Kasumi-1 (cell line): ENCODE measurements at places on chromosomes 3 and 15.

- DNase-seq, result no peak
Observed at GRCh38 chr15:99474909-99475753, 90.7 kb upstream of the MEF2A start.

DNA sequence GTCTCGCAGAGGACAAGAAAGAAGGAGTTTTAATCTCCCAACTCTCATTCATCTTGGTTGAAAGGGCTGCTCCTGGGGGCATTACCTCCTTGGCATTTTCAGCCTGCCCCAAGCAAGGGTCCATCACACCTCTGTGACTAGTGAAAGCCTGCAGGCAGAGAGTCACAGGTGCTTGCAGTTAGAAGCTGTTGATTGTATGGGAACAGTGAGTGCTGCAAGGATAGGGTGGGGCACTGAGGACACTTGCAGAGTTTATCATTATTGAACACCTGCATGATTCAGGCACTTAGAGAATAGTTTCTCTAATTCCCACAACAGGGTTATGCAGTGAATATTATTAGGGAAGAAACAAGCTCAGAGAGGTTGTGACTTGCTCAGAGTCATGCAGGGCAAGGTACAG lies 41.7 kb upstream of the IGF2BP2 start:
- no peak for DNase-seq

DNA sequence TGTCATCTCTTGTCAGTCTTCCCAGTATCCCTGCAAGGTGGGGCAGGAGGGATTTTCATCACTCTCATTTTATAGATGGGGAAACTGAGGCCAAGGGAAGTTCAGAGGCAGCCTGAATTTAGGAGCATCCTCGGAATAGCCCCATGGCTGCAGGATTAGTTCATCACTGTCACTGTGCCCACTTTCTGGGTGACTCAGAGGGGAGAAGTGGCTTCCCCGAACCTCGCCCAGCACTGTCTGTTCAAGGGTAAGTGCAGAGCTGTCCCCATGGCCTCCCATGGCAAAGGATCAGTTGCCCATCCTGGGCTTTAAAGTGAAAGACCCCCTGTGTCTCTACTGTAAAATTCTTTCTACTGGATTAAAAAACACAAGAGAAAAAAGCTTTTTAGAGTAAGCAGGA lies 60.0 kb upstream of the SEC13 start:
- DNase-seq, result no peak

DNA sequence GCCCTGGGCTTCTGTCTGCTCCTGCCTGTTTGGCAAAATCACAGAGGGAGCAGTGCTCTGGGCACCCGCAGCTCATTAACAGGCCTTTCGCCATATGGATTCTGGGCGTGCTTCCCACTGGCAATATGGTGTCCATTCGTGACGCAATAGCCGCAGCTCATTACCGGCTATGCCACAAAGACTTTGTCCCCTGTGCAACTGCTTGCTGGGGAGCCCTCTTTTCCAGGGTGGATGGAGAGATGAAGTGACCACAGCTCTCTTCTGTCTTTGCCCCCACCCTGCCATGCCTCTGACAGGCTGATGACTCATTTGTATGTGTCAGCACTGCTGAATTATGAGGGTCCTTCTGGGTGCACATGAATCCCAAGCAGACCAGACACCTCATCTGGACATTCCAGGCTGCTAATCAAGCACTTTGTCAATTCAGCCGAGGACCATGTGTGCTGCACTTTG lies 214.3 kb upstream of the FEZF2 start:
- DNase-seq, result no peak

- no peak for DNase-seq
Observed at GRCh38 chr3:15753056-15753710, 44.6 kb downstream of the ANKRD28 start.

DNA sequence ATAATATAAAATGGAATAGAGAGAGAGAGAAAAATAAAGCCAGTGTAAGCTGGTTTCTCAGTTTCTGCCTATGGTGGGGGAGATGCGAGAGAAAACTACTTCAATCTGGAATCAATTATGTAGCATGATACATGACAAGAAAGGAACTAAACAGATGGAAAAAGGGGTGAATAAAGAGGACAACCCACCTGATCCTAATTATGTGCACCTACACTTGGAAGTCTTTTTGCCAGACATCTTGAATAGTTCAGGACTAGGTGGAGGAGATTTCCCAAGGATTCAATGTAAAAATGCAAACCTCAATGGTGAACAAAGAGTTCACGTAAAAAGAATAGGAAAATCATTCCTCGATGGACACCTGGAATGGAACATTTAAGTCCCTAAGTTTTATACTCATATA lies 524.4 kb upstream of the RGMA start:
- DNase-seq, result no peak

DNA sequence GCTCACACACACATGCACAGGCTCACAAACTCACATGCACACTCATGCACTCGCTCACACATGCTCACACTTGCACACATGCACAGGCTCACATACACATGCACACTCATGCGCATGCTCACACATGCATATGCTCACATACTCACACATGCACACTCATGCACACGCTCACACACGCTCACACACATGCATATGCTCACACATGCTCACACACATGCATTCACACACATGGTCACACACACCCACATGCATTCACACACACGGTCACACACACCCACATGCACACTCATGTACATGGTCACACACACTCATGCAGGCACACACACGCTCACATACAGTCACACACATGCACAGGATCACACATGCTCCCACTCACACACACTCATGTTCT lies 132.8 kb upstream of the SMAD3 start:
- DNase-seq, result no peak

- no peak for DNase-seq
Observed at GRCh38 chr15:78987556-78988360, 42.9 kb upstream of the CTSH start.

DNA sequence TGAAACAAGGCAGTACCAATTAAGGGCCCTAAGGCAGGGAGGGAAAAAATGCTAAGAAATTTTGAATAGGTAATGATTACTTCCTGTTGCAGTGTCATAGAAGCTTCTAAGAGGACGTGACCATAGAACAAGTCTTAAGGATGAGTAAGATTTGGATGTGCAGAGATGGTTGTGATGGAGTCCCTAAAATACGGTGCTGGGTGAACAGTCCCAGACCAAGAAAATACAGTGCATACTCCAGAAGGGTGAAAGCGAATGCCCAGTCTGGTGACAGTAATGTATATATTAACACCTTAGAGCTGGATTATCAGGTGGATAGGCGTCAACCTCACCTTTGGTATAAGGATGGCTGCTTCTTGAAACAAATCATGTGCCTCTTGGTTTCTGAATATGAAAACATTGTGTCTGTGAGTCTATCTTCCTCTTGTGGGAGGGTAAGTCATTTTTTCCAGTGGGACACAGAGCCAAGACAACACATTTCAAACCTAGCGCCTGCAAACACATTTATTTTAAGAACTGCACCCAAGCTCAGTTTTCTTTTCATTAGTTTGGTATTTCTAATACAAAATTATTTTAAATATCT lies 101.2 kb upstream of the TP63 start:
- no peak for DNase-seq
